ENCODE measurements at places on chromosomes 1 and 21.

DNA sequence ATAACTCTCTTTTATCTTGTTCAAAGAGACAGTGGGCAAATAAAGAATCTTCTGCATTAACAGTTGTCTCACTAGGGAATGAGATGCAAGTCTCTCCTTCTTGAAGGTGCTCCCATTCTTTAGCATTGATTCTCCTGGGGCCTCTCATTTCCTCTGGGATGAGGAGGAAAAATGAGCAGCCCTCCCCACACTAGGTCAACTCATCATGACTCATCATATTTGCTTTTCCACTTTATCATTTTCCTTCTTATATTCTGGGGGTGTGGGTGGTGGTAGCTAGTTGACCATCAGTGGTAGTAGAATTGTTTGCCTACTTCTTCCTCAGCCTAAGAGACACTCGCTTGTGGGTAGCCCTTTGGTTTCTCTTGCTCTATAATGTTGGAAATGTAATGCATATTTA, 182.0 kb upstream of the C1orf87 start:
- DNase-seq, result no peak

- no peak for DNase-seq
Observed at GRCh38 chr1:234019387-234019786, 114.9 kb downstream of the SLC35F3 start.

- no peak for DNase-seq
Observed at GRCh38 chr1:19610282-19610981, 33.7 kb upstream of the NBL1 start.

DNA sequence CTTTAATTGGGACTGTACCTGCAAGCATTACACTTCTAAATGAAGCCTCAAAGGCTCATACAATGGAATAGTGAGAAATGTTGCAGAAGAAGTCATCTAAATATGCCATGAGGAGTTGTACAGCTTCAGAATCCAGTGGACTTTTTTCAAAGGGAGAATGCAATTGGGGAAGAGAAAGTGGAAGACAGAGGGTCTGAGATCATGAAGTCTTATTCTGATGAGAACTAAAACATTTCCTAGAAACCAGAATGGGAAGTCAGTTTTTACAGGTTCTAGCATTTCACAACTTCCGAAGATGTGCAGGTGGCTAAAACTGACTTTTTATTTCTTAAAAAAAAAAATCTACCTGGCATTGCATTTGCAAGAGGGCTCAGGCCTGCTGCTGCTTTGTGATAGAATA, 424.4 kb upstream of the RUNX1 start:
- DNase-seq, result no peak

GRCh38 chr1:21659924-21660326, 9.2 kb downstream of the RAP1GAP start:
- DNase-seq, result no peak

DNA sequence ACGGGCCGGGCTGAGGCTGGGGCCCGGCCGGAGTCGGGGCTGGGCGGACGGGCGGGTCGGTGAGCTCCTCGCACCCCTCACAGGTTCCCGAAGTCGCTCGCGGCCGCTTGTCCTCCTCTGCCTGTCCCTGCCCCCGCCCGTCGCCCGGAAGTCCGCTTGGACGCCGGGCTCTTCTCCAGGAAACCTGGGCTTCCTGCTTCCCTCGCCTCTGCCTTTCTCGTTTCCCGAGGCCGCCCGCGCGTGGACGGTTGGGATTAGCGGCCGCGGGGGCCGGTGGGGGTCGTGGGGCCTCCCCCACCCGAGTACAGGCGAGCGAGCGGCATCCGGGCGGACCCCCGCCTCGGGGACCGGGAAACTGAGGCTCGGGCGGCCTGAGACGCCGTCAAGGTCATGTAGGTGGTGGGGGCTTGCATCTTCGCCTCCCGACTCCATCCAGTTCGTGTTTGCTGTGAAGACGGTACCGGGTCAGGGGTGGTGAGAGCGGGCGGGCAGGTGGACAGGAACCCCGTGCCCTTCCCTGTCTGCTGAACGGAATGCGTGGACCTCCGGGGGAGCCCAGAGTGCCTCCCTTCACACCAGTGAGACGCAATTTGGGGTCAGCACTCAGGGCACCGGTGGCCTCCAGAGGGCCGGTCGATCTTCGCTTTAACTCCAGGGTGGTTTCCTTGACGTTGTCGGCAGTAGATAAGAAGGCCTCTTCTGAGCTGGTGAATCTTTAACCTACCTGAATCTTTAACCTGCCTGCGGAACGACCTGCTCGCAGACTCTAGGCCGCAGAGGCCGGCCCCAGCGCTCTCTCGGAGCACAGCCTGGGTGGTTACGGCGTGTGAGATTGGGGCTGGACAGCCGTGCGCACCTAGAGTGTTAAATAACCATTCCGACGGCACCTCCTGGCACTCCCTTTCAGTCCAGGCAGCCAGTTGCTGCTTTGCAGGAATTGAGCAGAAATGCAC, 686 bp downstream of the ARF1 start:
- no peak for DNase-seq

DNA sequence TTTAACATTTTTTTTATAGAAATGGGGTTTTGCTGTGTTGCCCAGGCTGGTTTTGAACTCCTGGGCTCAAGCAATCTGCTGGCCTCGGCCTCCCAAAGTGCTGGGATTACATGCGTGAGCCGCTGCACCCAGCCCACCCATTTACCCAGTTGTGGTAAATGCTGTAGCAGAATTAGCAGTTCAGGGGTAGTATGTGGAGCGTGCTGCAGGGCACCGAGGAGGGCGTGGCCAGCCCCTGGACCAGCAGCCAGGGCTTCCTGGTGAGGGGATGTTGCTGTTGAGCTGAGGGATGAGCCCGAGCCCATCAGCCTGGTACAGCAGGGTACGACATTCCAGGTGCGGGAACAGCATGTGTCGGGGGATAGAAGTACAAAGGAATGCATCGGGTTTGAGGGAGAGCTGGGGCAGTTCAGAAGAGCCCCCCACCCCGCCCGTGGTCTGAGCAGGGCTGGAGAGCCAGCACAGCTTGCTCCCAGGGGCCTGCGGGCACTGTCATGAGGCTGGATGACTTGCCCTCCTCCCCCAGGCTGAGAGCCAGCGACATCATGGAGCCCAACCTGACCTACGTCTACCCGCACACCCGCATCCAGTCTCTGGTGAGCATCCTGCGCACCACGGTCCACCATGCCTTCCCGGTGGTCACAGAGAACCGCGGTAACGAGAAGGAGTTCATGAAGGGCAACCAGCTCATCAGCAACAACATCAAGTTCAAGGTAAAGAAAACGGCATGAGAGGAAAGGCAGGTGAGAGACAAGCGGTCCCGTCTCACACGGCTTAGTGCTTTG, 11.9 kb downstream of the NPPA start:
- no peak for DNase-seq

GRCh38 chr1:7538033-7538432, 233.1 kb upstream of the VAMP3 start:
- no peak for DNase-seq

- DNase-seq, result no peak
Observed at GRCh38 chr1:66699213-66699612, 53.0 kb upstream of the DYNLT5 start.

DNA sequence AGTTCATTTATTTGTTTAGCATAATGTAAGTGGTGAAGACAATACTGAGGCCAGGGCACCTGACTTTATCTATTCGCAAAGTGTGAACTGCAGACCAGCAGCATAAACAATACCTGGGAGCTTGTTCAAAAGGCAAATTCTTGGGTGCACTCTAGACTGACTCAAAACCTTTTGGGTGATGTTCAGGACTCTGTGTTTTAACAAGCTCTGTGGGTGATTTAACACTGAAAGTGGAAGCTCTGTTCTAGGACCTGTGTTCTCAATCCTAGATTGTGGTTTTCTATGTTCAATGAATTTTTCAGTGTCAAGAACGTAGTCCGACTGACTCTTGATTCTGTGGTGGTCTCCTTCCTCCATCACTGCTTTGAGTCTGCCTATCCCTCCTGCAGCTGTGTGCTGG, 71.9 kb downstream of the GPR88 start:
- no peak for DNase-seq

DNA sequence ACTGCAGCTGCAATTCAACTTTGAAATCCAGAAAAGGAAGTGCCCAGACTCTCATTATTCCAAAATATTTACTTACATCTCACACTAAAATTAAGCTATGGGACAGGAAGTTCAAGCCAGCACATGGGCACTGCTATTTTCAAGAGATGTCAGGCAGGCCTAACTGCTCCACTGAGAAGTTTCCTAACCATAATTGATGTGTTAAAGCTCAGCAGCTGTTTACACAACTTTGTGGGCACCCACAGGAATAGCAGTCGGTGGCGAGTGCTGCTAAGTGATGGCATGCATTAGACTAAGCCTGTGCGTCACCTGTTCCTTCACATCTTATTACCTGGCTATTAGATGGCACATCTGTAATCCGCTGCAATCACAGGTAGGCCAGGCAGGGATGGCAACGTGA, 303.3 kb upstream of the DAB1 start:
- DNase-seq, result no peak

DNA sequence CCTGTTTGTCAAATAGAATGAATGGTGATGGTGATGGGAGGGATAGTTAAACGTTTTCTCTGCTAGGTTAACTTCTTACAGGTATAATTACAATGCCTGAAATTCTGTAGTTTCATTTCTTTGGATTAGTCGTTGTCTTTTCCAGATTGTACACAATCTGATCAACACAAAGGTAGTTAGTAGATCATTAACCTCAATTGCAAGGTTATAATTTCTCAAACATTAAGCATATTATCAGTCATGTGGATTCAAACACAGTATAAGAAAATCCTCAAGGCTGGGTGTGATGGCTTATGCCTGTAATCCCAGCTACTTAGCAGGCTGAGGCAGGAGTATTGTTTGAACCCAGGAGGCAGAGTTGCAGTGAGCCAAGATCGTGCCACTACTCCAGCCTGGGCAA, 20.6 kb downstream of the SYNC start:
- DNase-seq, result no peak

GRCh38 chr1:19811206-19811851, 3.8 kb downstream of the RNF186 start:
- peak; percentile 25 for DNase-seq

- no peak for DNase-seq
Observed at GRCh38 chr1:89035080-89035479, 12.4 kb upstream of the GBP3 start.

DNA sequence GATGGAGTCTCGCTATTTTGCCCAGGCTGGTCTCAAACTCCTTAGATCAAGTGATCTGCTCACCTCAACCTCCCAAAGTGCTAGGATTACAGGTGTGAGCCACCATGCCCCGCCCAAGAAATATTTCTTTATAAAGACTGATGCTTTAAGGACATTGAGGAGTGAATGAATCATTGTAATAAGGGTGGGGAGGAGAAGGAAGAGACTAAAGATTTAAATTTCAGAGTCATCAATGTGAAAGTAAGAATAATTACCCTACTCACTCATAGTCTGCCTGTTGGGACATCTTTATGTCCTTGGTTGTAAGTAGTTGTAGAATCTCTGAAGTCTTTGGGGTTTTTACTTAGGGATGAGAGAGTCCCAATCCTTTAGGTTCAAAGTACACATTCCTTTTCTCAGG, 7.3 kb downstream of the KDM1A start:
- no peak for DNase-seq

DNA sequence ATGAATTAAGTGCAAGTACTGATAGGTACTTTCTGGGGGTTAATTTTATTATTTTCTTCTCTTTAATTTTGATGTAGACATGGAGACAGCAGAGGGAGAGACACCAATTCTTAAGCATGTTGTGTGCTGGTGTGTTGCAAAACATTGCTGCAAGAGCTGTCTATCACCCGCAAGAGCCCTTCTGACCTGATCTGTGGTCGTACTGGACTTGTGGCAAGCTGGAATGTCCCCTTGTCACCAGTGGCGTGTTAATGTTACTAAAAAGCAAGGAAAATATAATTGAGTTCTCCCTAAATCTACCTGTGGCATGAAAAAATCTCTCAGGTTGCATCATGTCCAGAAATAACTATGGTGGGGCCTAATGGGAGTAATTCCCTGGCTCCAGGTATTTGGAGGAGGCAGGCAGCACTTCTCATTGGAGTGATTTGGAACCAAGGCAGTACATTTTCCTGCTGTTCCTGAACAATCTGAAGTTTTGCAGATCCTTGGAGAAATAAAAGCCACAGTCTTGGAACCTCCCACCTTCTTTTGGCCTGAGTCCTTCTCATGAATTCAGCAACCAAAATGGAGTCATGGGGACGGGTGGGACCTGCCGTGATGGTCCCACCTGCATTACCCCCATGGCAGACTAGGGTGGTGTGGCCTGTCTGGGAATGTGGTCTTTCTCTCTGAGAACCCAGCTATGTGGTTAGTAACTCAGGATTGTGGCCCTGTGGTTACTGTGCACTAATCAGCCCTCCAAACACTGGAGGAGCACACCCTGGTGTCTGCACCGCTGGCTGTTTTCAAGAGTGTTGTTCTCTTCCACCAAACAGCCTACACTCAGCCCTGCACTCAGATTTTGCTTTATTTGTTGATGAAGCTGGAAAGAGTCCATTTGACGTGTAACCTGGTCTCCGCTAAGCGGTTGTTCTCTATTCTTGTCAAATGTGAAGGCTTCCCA, 57.4 kb downstream of the GALNT2 start:
- no peak for DNase-seq

GRCh38 chr1:107004421-107004820, 52.1 kb upstream of the PRMT6 start:
- DNase-seq, result no peak

DNA sequence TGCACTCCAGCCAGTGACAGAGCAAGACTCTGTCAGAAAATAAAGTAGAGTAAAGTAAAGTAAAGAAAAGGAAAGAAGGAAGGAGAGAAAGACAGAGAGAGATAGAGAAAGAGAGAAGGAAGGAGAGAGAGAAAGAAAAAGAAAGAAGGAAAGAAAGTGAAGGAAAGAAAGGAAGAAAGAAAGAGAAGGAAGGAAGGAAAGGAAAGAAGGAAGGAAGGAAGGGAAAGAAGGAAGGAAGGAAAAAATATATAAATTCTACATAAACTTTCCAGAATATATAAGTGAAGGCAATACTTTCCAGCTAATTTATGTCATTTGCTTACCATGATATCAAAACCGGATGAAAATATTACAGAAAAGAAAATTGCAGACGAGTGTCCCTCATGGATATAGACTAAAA, 71.7 kb upstream of the GPR52 start:
- no peak for DNase-seq

DNA sequence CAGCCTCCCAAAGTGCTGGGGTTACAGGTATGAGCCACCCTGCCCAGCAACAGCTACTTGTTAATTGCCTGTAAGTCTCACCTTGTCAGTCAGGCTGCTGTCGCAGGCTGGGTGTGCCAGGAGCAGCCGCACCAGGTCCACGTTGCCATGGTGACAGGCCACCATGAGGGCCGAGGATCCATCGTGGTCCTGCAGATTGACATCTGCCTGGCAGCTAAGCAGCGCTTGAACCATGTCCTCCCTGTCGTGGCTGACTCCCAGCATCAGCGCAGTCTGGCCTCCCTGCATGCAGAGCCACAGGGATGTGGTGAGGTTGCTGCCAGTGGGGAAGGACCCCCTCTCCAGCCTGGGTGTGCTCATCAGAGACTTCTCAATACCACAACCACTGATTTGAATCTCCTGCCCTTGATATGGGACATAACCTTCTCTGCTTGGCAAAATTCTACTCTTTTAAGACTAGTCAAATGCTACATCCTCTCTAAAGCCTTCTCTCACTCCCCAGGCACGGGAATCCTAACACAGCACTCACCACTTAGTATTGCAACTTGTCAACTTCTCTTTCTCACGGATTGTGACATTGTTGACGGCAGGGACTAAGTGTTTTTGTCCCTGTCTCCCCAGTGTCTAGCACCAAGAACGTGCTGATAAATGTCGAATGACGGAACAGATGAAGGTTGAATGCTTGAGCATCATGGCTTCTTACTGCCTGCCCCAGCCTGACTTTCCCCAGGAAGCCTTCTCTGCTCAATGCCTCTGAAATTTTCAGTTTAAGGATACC, 52.9 kb downstream of the L1TD1 start:
- no peak for DNase-seq

Measured in stimulated activated CD8-positive, alpha-beta memory T cell treated with anti-CD3 and anti-CD28 coated beads, Interleukin-12 subunit alpha, Interleukin-12 subunit beta, amount 100 ng/mL, for 1 hour (primary cell).